ENCODE measurements at places on chromosomes 2 and 18.

- DNase-seq = no peak
Observed at GRCh38 chr2:17933256-17933655, 54.8 kb downstream of the KCNS3 start.

DNA sequence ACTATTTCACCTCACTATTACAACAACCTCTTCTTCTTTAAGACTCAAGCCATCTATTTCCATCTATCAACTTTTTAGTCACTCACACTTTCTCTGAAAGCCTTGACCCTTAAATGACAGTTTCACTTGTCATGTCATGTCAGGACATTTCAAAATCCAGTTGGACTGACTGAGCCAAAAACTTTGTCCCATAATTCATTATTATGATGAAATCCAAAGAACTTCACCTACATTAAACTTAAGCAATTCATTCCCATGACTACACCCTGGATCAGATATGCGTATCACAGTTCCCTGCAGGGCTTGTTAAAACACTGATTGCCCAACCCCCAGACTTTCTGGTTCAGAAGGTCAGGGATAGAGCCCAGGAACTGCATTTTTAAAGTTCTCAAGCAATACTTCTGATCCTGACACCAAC is 26.5 kb downstream of the LDAH start:
- peak; percentile 24 for DNase-seq

GRCh38 chr2:112772322-112772721 is 7.9 kb upstream of the CKAP2L start:
- no peak for DNase-seq

GRCh38 chr2:203359450-203359849 is 31.3 kb downstream of the ABI2 start:
- no peak for DNase-seq

GRCh38 chr18:56711708-56712445 is 60.7 kb downstream of the WDR7 start:
- DNase-seq = peak; percentile 24

GRCh38 chr2:170191166-170191866 is 13.4 kb downstream of the MYO3B start:
- DNase-seq = no peak

- no peak for DNase-seq
Observed at GRCh38 chr2:122206101-122206500, 450.6 kb downstream of the TSN start.

GRCh38 chr18:48866028-48866733 is 84.6 kb downstream of the SMAD7 start:
- DNase-seq = peak; percentile 37

- no peak for DNase-seq
Observed at GRCh38 chr18:49640741-49641140, 78.9 kb downstream of the LIPG start.

GRCh38 chr2:47905386-47906156 is 727 bp downstream of the FBXO11 start:
- DNase-seq = no peak

GRCh38 chr2:23556929-23557328 is 171.9 kb downstream of the KLHL29 start:
- DNase-seq = no peak

- no peak for DNase-seq
Observed at GRCh38 chr2:231545105-231545902, 15.1 kb upstream of the NMUR1 start.

DNA sequence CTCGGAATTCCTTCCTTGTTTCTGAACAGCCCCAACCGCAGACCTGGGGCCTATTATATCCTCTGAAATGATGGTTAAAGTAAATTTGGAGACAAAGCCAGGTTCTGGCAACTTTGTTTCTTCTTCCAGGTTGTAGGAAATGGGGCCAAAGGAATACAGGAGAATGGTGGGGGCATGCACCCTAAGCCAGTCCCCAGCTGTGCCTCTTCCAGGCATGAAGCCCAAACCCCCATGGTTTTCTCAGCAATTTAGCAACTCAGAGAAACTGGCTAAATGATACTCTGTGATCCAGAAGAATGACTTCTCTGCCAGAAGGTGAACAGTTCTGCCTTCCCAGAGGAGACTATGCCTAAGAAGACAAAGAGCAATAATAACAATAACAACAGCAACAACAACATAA is 635.0 kb upstream of the FANCL start:
- no peak for DNase-seq

DNA sequence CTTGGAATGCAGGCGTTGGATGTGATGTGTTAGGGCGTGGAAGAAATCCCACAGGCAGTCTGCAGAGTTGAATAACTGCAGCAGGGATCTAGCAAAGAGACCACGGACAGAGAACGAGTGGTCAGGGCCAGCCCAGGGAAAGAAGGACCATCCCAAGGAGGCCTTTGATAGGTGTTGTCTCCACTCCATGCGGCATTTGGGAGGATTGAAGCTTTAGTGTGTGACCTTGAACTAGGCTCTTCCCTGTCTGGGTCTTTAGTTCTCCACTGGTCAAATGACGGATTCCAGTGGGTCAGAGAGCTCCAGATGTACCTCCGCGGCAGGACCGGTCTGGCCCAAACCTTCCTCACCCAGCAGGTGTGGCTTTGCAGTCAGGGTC is 18.4 kb downstream of the GREB1 start:
- no peak for DNase-seq

- no peak for DNase-seq
Observed at GRCh38 chr18:48270929-48271328, 138.3 kb downstream of the ZBTB7C start.

GRCh38 chr2:241861264-241861663 is 2.6 kb upstream of the PDCD1 start:
- DNase-seq = no peak

GRCh38 chr2:150809103-150809502 is 321.6 kb upstream of the RND3 start:
- DNase-seq = no peak

GRCh38 chr18:76456018-76456750 is 38.9 kb downstream of the ZNF516 start:
- no peak for DNase-seq

- peak; percentile 60 for DNase-seq
Observed at GRCh38 chr2:9613291-9613690, 17.5 kb downstream of the YWHAQ start.

DNA sequence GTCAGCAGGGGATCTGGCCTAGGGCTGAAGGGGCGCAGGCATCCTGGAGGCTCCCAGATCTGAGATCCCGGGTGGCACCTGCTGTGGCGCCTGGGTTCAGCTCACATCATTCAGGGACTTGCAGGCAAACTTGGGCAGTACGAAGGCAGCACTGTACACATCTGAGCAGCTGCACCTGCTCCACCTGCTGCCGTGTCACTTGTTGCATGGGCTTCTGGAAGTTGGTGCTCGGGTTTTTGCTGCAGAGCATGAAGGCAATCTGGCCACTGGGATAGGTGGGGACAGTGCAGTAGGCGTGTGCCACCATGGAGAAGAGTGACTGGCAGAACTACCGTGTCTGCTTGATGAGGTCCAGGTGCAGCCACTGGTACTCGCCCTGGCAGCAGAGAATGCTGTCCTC is 48.6 kb downstream of the UGGT1 start:
- DNase-seq = no peak

- DNase-seq = no peak
Observed at GRCh38 chr2:45289997-45290709, 280.9 kb upstream of the SIX2 start.

DNA sequence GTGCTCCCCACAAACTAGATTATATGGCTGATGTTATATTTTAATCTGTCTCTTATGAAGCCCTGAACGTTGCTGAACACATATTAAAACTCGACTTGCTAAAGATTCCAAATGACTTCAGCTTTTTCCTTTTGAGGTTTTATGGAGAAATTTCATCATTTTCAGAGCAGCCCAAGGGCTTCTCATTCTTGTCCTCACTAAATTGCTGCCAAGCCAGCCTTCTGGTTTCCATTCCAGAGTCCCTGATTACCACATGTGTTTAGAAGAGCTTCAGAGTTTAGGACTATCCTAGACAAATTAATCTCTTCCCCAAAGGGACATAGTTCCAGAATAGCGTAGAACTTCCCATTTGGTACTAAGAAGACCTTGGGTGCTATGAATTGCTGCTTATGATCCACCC is 77.8 kb upstream of the CCDC195 start:
- peak; percentile 71 for DNase-seq

DNA sequence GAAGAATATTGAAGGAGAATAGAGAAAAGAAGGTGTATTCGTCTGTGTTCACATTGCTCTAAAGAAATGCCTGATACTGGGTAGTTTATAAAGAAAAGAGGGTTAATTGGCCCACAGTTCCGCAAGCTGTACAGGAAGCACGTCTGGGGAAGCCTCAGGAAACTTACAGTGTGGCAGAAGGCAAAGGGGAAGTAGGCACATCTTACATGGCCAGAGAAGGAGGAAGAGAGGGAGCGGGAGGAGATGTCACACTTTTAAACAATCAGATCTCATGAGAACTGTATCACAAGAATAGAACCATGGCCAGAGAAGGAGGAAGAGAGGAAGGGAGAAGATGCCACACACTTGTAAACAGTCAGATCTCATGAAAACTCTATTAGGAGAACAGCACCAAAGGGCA is 159.6 kb upstream of the TPO start:
- DNase-seq = no peak

DNA sequence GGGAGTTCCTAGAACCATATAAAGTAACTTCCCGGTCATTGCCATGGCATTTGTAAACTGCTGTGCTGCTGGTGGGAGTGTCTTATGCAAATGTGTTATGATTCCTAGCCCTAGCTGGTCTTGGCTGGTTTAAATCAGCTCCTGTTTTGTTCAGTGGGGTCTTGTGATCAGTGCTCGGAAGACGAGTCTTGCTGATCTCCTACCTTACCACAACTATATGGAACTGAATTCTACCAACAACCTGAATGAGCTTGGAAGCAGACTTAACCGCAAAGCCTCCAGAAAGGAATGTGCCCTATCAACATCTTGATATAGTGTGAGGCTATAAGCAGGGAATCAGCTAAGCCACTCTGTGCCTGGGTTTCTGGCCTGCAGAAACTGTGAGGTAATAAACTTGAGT is 33.5 kb downstream of the POLE4 start:
- no peak for DNase-seq

DNA sequence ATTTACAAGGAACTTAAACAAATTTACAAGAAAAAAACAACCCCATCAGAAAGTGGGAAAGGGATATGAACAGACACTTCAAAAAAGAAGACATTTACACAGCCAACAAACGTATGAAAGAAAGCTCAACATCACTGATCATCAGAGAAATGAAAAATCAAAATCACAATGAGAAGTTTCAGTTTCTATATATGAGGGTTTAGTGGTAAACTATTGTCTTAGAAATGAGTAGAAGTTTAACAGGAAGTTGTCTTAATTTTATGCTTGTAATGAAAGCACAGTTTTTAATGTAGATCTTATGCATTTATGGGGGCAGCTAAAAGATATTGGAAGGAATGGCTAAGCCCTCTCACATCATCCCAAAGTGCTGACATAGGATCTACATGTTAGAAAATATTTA is 325.4 kb downstream of the ERBB4 start:
- no peak for DNase-seq

DNA sequence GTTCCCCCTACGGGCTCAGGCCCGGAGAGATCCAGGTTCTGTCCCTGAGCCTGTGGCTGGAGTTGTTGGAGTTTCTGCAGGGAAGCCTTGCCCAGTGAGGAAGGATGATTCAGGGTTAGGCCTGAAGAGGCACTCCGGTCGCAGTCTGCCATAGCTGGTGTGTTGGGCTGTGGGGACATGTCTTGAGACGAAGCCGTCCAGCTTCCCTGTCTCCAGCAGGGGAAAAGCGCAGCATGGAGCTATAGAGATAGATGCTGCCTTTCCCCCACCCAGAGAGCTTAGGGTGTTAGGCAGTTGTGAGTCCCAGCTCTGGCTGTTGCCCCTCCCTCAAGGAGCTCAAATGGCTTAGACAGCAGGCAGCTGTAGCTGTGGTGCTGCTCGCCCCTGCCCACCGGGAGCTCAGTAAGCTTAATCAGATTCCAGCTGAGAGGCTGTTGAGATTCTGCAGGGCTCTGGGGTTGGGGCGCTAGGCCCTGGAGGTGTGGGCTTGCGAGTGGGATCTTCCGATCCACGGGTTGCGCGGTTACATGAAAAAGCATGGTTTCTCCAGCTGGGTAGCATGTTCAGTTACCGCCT is 103.9 kb downstream of the PMAIP1 start:
- no peak for DNase-seq

- DNase-seq = no peak
Observed at GRCh38 chr2:218289639-218290315, 2.5 kb downstream of the TMBIM1 start.

DNA sequence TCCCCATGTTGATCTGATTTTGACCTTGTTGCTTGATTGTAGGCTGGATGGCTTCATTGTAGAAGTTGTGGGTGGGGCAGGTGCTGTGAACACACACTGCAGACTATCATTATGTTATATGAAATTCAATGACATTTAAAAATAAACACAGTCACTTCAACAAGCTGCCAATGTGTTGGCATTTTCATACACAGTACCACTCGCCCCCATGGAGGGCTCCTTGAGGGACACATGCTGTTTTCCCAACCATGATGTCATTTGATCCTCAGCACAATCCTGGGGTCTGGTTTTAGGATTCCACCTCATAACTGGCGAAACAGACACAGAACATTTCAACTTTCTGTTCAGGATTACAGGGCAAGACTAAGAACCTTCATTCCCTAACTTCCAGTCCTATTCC is 86.9 kb downstream of the ZCCHC2 start:
- DNase-seq = no peak

DNA sequence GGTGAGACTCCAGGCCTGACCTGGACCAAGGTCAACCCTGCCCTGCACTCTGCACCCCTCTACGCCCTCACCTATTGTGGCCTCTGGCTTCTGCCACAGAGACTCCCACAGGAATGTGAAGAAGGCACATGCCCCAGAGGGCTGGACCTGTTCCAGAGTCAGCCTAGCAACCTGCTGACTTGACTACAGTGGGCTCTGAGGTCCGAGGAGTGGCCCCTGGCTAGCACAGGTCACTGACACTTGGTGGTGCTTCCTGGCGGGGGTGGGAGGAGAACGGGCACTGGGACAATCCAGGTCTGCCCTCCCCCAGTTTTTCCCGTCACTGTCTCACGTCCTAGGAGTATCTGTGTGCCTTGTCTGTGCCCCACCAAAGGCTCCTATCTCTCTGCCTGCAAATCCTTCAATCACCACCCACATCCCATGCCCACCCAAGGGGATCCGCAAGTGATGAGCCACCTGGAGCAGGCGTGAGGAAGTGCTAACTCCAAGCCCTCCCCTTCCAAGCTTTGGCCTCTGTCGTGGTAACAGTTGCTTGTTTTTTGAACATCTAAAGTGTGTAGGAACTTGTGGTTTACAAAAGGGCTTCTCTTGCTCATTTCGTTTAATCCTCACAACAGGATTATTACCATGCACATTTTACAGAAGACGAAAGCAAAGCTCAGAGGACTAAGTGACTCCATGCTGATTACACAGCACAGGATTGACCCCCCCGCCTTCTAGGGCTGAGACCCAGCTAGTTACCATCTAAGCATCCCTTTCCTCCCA is 86.2 kb downstream of the MCFD2 start:
- no peak for DNase-seq

GRCh38 chr2:153497938-153498629 is 19.5 kb upstream of the RPRM start:
- no peak for DNase-seq

GRCh38 chr18:75526038-75526437 is 98.5 kb upstream of the SMIM21 start:
- no peak for DNase-seq
